Activated naive CD8-positive, alpha-beta T cell treated with anti-CD3 and anti-CD28 coated beads, Interleukin-2, amount 10 ng/mL, durations not matched to agents 7 days and 5 days (primary cell): ENCODE measurements at places on chromosomes 2 and 18. TPM values are rescaled to one million over a fixed set of nuclear protein-coding genes. Genes with fewer than 3 reads are reported as not detected.

GRCh38 chr2:181810823-181811695 lies 80.5 kb upstream of the ITPRID2 start:
- DNase-seq, result no peak

DNA sequence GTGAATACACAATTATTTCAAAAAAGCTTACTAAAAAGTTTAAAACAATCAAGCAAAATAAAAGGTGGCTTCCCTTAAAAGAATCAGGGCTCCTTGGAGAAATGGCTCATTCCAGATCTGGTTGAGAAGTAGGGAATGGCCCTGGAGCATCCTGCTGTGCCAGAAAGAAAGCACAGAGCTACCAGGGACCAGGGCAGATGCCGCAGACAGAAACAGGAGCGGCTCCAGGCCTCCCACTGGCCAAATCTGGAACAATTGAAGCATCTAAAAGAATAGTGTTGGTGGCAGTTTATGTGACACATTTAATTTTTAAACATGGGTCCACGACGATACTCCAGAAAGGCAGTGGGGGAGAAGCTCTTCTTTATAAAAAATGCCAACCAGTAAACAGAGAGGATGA lies 75.5 kb downstream of the GBX2 start:
- DNase-seq, result no peak

- DNase-seq, result no peak
Measured at GRCh38 chr2:27370816-27371620, 602 bp downstream of the SNX17 start.

GRCh38 chr18:21361307-21361880 lies 119.4 kb downstream of the GREB1L start:
- DNase-seq, result no peak

DNA sequence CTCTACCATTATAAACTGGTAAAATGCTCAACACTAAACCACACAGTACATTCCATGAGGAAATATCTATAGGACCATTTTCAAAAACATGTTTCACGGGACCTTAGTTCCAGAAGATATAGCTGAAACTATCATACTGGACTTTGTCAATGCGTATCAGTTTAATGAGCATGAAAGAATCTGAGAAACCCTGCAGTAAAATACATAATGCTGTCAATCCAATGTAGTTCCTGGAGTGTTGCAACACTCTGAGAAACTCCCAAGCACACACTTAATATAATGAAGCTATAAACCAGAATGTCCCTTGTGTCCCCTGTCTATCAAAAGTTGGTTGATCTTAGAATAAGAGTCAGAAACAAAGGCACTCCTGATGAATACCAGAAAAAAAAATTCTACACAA lies 16.2 kb downstream of the IWS1 start:
- DNase-seq, result no peak

GRCh38 chr18:73711256-73711655 lies 436.4 kb downstream of the FBXO15 start:
- DNase-seq, result no peak

- peak; percentile 54 for DNase-seq
Measured at GRCh38 chr2:111117598-111118480, 2.9 kb upstream of the BCL2L11 start.

GRCh38 chr2:182522972-182523473 lies 96.2 kb upstream of the PDE1A start:
- no peak for DNase-seq

GRCh38 chr2:143142598-143142997 lies 13.4 kb downstream of the ARHGAP15 start:
- no peak for DNase-seq

DNA sequence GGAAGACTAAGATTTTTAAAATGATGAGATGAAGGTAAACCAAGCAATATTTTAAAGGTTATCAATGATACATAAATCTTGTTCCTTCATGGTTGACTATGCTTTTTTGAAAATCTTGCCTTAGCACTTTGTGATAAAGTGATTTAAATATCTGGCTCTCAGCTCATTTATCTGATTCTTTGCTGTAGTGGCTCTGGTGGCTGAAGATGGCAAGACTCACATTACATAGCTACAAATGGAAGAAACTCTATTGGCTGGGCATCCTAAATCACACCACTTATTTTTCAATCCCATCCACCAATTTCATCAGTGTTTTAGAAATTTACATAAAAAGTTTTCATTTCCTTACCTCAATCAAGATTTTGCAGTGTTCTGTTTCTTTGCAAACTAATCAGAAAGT lies 16.6 kb upstream of the APCDD1 start:
- DNase-seq, result no peak

DNA sequence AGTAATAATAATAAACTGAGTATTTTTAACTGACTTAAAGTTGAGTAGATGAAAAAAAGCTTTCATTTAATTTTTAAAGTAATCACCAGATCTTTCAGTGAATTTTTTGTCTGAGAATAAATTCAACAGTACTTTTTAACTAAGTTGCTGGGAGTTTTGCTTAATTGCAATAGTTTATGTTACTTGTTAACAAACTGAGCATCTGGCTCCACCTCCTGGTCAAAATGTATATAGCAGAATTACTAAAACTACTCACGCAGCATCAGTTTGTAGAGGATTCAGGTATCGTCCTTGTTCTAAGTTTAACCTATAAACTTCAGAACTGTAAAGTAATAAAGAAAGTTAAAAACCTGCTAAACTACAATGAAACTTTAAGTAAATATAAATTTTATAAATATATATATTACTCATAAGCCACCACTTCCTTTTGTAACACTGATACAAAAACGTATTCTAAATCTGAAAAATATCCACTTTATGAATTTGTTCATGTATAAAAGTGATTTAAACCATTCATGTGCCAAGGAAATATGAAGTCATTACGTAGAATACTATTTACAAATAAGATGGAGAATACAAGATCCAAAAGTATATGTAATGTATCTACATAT lies 21.3 kb downstream of the NOL10 start:
- no peak for DNase-seq

GRCh38 chr2:121279476-121280220 lies 5.4 kb downstream of the TFCP2L1 start:
- no peak for DNase-seq

DNA sequence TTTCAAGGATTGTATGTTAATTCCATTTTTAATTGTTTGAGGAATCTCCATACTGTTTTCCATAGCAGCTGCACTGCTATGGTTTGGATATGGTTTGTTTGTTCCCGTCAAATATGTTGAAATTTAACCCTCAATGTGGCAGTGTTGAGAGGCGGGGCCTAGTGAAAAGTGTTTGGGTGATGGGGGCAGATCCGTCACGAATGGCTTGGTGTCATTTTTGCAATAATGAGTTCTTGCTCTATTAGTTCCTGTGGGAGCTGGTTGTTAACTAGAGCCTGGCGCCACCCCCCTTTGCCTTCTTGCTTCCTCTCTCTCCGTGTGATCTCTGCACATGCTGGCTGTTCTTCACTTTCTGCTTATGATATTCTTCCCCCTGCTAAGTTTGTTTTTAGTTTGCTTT lies 71.4 kb upstream of the LDLRAD4 start:
- DNase-seq, result no peak

GRCh38 chr18:48552130-48552529 lies 13.3 kb downstream of the CTIF start:
- no peak for DNase-seq

GRCh38 chr2:66566726-66567399 lies 131.9 kb downstream of the MEIS1 start:
- no peak for DNase-seq

DNA sequence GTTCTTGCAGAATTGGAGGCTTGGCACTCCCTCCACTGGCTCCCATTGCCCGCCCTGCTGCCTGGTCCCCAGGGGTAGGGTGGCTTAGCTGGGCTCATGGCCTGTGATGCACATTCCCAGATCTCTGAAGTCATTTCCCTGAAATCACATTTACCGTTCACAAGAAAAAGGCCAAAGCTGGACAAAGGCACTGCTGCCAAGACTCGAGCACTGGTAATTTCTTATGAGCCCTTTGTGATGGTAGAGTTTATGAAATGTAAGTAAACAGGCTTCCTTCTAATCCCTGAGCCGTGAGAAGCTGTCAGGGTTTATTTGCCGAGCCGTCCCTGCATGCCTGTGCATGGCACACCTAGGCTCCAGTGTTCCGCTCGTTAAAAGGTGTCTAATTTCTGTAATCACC lies 247.2 kb upstream of the EPAS1 start:
- DNase-seq, result no peak

- DNase-seq, result no peak
Measured at GRCh38 chr2:47206181-47206580, 51.1 kb upstream of the STPG4 start.

DNA sequence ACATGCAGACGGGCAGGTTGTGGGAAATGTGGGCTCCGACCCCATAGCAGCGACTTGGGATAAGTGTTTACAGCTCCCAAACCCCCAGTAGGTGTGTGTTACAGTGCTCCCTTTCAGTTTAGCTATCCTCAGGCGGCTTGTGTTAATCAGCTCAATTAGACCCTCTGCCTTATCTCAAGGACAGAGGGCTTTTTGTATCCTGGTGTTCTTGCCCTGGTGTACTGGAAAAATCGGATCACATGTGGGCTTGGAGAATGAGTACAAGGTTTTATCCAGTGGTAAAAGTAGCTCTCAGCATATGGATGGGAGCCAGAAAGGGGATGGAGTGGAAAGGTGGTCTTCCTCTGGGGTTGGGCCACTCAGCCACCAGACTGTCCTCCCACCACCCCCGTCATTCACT lies 264.7 kb upstream of the SYT4 start:
- no peak for DNase-seq

- DNase-seq, result no peak
Measured at GRCh38 chr2:110157153-110157793, 41.7 kb upstream of the MALL start.

GRCh38 chr18:66999003-66999402 lies 395.1 kb upstream of the CDH19 start:
- no peak for DNase-seq

DNA sequence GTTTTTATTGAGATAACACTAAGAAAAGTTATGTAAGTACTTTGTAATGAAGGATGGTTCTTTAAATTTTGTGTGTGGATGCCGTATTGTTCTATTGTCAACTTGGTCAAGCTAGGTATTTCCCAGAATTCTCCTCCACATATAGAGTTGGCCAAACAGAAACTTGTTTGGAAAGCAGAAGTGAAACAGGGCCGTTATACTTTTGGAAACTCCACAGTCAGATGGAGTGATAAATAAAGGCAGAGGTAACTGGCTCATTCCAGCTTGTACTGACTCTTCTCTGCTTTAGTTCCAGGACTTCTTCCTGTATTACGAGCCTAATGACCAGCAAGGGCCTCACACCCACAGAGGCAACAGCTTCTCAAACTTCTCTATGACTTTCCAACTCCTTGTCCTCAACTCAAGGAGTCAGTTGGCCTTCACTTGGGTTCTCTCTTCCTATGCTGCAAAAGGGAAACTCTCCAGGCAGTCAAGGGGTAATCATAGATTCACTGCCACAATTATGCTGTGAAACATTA lies 16.4 kb upstream of the STARD7 start:
- no peak for DNase-seq

DNA sequence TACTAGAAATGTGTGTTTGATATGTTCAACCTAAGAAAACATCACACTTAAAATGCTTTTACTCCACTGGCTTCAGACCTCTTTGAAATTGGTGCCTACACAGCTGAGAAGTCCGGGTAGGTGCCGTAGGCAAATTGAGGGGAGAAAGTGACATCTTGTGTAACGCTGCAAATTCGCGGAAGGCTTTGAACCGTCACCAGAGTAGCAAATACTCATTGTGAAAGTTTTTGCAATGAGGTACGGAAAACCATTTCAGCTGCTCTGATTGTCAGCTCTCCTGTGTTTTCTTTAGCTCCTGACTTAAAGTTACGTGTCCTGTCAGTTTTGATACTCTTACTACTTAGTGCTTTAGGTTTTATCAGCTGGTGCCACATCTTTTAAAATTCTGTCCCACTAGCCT lies 224.5 kb downstream of the FAM210A start:
- no peak for DNase-seq

DNA sequence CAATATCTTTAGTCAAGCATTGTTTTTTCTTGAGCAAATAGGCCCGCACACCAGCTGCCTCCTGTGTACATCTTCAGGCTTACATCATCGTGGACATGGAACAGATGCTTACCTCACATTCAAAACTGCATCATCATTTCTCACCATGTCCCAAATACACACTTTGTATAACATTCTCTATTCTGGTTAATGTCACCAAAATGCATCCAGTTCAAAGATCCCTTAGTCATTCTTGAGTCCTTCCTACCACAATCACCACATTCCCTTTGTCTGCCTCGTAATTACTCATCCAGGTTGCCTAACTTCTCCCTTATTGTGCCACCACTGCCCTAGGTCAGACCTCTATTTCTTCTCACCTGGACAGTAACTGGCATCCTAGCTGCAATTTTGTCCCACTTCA lies 373.7 kb upstream of the GALNT5 start:
- no peak for DNase-seq

The ZNF519 gene
- 21.7 TPM for total RNA-seq

The BCL11A gene
- total RNA-seq, result 0.40 TPM

The DNAH7 gene
- not detected for total RNA-seq

The SLC5A7 gene
- not detected for total RNA-seq

The EMILIN1 gene
- total RNA-seq, result 1.2 TPM

The SETBP1 gene
- total RNA-seq, result 1.8 TPM

The LCT gene
- 0.14 TPM for total RNA-seq

The NAT8 gene
- not detected for total RNA-seq

The HOXD1 gene
- total RNA-seq, result not detected

The MSH6 gene
- total RNA-seq, result 86.3 TPM

The GRP gene
- not detected for total RNA-seq

The ABHD1 gene
- total RNA-seq, result 0.77 TPM

The ETAA1 gene
- total RNA-seq, result 14.1 TPM

The MPP4 gene
- total RNA-seq, result not detected

The RIT2 gene
- not detected for total RNA-seq

The FSIP2 gene
- 0.31 TPM for total RNA-seq

The UGT1A3 gene
- total RNA-seq, result not detected

The GLB1L gene
- total RNA-seq, result 3.3 TPM

The DUSP2 gene
- 50.2 TPM for total RNA-seq

The SLC4A1AP gene
- 25.1 TPM for total RNA-seq

The BCL2L11 gene
- 21.1 TPM for total RNA-seq
